ENCODE measurements at places on chromosomes 2 and 18.

GRCh38 chr2:5695654-5696403, 3.6 kb downstream of the SOX11 start:
- no peak for DNase-seq

DNA sequence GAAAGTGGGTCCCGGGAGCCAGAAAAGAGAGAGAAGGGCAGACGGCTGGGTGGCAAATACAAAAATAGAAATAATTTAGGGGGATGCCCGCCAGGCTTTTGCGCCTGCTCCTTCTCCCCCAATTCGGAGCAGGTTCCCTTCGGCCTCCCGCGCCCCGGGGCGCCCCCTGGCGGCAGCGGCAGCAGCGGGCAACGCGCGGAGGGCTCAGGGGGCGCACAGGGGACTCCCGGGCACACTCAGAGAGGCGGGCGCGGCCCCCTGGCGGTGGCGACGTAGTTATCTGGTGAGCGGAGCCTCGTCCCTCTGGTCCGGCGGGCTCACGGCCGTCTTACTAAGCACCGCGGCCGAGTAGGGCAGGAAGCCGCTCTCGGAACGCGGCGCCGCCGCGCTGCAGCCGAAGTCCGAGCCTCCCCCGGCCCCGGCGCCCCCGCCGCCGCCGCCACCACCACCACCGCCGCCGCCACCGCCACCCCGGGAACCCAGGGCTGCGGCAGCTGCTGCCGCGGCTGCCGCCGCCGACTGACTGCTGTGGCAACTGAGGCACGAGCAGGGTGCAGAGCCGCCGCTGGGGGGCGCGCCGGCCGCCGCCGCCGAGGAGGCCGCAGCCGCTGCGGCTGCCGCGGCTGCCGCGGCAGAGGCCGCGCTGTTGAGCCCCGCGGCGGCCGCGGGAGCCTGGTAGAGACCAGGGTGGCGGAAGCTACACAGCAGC, 3.8 kb downstream of the EVX2 start:
- DNase-seq, result no peak

GRCh38 chr2:82282111-82282882, 1977.7 kb upstream of the LRRTM1 start:
- no peak for DNase-seq

DNA sequence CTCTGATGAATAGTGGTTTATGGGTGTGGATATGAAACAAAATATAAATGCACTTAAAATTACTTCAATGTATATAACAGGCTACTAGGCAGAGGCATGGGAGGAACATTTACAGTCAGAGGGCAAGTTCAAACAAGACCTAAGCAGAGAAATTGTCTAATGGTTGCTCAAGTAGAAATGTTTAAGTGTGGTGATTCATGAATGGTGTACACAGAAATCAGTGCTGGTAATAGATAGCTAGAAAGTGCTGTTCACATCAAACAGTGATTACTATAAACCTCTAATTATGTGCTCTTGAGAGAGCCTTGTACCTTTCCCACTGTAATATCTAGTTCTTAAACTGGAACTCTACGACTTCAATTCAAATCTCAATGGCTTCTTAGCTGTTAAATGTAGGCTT, 485.1 kb downstream of the NRXN1 start:
- DNase-seq, result no peak

DNA sequence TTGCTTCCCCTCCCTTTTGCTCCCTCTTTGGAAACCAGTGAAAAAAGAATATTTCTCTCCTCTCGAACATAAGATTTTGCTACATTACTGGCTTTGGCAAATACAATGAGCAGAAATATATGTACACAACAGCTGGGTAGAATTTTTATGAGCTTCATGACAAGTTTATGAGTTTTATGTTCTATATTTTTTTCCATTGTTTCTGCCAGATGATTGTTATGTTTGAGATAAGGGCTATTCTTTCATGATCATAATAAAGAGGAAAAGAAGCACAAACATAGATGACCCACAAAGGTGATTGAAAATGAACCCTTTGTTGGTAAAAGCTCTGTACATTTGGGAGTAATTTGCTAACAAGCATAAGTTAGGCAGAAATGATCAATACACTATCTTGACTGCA, 14.8 kb upstream of the TFPI start:
- no peak for DNase-seq

DNA sequence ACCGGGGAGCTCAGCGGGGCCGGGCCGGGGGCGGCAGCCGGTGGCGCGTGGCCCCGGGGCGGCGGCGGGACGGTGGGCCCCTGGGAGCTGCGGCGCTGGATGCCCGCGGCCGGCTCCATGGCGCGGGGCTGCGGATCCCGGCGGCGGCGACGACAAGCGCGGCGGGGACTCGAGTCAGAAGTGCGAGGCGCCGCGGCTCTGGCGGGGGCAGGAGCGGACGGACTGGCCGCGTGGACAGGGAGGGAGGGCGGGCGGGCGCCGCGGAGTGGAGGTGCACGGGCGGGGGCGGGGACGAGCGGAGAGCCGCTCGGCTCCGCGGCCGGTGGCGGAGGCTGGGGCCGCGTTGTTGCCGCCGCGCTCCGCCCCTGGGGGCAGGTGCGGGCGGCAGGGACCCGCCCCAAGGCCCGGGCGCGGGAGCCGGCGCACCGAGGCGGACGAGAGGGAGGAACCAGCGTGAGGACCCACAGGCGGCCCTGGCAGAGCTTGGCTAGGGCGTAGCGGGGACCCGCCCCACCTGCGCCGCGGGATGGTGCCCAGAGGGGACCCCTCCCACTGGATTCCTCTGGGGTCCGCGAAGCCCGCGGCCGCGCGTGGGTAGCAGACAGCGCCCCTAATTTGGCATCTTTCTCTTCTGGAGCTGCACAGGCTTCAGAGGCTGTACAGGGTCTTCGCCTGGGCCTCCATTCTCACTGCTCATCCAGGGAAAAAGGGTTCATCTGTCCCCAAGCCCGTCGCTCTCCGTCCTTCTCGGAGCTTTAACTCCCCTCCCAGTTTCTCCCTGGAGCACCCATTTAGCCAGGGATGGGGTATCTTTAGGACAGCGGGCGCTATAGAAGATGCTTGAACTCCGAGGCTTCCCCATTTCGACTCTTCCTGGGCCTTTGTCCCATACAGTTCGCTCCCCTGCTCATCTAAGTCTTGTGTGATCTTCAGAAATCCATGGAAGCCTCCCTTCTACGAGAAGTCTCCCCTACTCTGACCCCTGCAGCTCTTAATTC, at the start of gene TMEM163:
TMEM163 (minus strand) TSS at position 184 of the 998 bp plus-strand sequence.
- DNase-seq, result no peak
